Breast epithelium (tissue), 4 donors: ENCODE measurements at places on chromosomes 5 and 9. TPM values are rescaled to one million over a fixed set of nuclear protein-coding genes. Genes with fewer than 3 reads are reported as not detected.
A peak's percentile ranks its signal among the peaks of the same experiment; 100 is the strongest.

- DNase-seq: no peak
These were observed 412.9 kb downstream of the ZSWIM6 start for GRCh38 chr5:61744690-61745619.

Gene SV2C
- total RNA-seq: 0.59 TPM

DNA sequence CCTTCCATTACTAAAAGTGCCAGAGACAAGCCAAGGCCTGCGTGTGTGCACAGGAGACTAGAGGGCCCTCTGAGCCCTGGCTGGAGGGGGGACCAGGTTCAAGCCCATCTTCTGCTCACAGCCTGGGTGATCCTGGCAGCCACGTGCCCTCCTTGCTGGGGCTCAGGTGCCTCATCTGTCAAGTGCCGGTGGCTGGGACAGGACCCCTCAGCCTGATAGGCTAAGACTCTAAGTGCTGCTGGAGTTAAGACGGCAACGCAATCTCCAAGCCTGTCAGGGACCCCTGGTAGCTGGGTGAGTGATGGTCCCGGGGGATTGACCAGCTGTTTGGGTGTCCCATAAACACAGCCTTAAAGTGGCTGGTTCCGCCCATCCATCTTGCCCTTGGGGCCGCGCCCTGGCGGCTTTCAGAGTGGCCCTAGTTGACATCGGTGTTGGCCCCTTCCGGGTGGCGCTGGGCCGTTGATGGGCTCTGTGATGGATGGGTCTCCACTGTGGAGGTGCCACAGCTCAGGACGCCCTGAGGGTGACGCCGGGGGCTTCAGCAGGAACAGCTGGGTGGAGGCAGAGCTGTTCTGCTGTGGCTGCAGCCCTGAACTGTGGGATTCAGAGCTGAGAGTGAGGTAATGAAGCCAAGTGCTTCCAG lies 136.2 kb downstream of the BARX1 start:
- DNase-seq: no peak

- no peak for DNase-seq
These were observed 60.4 kb upstream of the CAST start for GRCh38 chr5:96601715-96602244.

GRCh38 chr9:72464857-72465592 lies 56.4 kb upstream of the TMC1 start:
- no peak for DNase-seq

- DNase-seq: no peak
These were observed 24.0 kb downstream of the PCDHB15 start for GRCh38 chr5:141269195-141269594.

DNA sequence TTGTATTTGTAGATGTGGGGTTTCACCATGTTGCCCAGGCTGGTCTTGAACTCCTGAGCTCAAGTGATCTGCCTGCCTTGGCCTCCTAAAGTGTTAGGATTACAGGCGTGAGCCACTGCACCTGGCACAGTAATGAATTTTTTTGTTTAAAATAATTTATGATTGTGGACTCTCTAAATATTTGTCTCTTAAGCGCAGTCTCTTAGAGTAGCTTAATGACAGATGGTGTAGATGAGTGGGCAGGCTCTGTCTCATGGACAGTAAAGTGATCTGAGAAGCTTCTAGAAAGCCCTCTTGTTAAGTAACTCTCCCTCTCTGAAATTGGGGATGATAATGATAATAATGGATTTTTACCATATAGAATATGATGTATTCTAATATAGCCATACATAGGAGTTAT lies 47.5 kb upstream of the KIAA1958 start:
- no peak for DNase-seq

Gene IL4
- total RNA-seq: not detected

DNA sequence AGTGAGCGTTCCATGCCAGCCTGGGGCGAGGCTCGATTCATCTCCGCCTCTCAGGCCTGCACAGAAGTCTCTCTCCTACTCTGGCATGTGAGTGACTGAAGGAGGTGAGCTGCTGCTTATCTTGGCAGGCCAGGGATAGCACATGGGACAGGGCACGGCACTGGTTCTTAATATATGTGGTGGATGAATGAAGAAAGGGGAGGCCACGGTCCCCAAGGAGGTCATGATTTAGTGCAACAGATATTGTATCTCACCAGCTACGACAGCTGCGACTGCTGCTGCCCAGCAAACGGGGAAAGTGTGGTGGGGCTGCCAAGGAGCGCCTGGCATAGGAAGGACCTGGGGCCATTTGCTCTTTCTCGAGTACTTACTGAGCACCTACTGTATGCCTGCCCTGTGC lies 19.3 kb upstream of the MAPK9 start:
- DNase-seq: no peak

Gene PROP1
- total RNA-seq: not detected

DNA sequence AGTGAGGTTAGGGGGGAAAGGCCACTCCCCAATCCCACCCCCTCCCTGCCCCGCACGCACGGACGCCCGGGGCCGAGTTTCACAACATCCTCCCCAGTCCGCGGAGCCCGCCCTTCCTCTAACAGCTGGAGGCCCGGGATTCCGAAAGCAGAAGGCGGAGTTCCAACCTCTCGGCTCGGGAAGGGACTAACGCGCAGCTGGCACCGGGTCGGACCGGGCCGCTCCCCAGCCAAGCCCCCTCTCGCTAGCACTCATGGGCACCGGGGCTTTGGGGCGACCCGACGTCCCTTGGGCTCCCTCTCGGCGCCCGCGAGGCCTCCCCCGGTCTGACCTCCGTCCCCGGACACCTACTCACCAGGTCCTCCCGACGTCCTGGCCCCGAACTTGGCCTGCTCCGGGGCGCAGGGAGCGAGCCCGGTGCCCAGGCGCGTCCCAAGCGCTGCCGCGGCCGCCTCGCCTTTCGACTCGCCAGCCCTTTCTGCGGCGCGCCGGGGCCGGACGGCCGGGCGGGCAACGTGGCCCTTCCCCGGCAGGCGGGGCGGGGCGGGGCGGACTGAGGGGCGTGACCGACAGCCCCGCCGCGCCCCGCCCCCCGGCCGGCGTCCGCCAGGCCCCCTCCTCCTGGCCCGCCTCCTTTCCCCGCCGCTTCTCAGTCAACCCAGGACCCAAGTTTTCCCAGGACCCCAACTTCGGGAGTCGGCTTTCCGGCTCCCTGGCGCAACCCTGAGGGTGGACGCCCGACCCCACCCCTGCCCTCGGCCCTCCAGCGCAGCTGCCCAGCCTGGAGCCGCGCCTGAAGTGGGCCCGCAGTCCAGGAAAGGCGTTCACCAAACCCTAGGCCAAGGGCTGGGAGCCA lies at the start of gene MGAT1:
Gene MGAT1, minus strand, starts transcription at position 482 of the 856 bp plus-strand sequence. CDS start 9,835 bp downstream, outside the sequence.
- DNase-seq: peak; percentile 84

DNA sequence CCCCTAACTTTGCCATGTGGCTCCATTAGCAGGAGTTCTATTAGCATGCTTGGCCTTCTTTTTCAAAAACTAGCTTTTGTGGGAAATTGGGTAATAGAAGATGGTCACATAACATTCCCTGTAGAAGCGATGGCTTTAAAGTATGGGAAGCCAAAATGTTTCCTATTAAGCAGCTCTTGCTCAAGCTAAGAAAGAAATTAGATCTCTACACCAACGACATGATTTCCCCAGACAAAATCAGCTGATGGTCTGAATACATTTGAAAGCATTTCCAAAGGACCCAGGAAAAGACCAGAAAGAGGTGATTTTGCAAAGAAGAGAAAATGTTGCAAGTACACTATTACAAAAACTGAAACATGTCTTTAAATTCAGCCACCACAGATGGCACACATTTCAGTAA lies 4.8 kb upstream of the NFIL3 start:
- no peak for DNase-seq

DNA sequence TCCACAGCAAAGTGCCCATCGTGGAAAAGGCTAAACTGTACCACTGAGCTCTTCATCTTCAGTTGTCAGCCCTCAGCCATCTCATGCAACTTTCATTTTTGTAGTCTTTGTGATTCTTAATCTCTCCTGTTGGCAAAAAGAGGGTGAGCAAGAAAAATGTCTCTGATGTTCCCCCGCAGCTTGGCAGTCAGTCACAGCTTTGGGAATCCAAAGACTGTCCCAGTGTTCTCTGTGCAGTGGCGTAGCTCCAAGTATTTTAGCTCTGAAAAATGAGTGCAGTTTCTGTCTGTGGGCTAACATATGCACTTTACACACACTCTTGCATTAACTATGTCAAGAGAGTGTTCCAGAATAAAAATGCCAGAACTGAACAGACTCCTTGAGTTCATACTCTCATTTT lies 372.2 kb downstream of the TMEM232 start:
- no peak for DNase-seq

Gene SMIM33
- not detected for total RNA-seq

DNA sequence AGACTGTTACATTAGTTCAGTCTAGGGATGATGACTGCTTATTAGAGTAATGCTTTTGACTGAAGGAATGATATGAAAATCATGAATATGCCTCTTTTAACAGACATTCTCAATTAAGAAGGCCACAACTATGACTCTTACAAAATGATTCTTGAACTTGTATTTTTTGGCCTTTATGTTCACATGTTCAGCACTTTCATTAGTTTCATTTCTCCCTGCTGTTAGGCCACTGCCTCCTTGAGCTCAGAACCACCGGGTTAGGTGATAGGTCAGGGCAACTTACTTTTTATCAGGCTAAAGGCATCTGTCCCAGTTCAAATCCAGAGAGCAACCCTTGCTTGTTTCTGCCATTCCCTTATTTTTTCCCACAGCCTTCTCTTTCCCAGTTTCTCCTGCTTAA lies 235.2 kb upstream of the ELL2 start:
- DNase-seq: no peak

DNA sequence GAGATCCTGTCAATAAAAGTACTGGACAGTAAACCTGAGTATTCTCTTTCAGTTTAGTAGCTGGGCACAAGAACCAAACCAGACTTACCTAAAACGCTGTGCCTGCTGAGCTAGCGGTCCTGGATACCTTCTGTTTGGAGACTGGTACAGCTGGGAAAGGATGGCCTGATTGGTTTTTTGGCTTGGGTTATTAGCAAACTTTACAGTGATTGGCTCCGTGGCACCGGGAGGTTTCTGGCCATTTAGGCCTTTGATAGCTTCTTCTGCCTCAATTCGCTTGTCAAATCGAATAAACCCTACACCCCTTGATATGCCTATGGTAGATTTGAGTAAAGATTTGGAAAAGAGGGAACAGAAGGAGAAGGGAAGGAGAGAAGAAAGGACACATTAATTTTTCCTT lies 124.7 kb downstream of the ELAVL2 start:
- no peak for DNase-seq

Gene AMBP
- total RNA-seq: not detected

GRCh38 chr9:35859310-35859989 lies 10.8 kb downstream of the OR13J1 start:
- DNase-seq: no peak

Gene ARL14EPL
- total RNA-seq: not detected

DNA sequence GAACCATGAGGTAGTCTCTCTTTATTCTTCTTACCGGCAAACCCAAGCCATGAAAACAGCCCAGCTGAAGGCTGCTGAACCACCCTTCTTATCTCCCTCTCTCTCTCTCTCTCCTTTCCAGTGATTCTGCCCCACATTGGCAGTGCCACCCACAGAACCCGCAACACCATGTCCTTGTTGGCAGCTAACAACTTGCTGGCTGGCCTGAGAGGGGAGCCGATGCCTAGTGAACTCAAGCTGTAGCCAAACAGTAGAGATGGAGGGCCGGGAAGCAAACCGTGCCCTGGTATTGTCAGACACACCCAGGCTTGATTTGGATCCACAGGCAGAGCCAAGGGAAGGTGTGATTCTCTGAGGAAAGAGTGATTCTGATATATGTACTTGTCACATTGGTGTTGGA lies 14.0 kb downstream of the GRHPR start:
- DNase-seq: no peak

Gene FANCG
- 15.2 TPM for total RNA-seq

DNA sequence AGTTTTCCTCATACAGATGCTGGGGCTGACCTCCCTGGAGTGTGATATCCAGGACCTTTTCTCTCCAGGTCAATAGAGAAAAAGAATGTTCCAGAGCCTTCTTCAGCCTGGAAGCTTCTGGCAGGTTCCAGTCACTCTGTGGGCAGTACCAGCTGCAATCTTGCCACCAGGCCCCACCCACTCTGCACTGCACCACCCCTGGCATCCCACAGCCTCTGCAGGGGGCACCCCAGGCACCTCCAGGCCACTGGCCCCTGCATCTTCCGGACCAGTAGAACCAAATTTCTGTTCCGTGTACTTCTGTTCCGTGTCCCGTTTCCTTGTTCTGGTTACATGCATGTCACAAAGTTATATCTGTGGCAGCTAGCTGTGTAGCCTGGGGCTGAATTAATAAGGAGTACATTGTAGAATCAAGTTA lies 83.3 kb upstream of the ZBTB43 start:
- DNase-seq: no peak

Gene CNOT8
- 84.7 TPM for total RNA-seq

Gene NEURL1B
- 9.9 TPM for total RNA-seq

Gene PCDHGA9
- total RNA-seq: 16.7 TPM

GRCh38 chr5:176355400-176356178 lies 6.0 kb downstream of the KIAA1191 start:
- no peak for DNase-seq

DNA sequence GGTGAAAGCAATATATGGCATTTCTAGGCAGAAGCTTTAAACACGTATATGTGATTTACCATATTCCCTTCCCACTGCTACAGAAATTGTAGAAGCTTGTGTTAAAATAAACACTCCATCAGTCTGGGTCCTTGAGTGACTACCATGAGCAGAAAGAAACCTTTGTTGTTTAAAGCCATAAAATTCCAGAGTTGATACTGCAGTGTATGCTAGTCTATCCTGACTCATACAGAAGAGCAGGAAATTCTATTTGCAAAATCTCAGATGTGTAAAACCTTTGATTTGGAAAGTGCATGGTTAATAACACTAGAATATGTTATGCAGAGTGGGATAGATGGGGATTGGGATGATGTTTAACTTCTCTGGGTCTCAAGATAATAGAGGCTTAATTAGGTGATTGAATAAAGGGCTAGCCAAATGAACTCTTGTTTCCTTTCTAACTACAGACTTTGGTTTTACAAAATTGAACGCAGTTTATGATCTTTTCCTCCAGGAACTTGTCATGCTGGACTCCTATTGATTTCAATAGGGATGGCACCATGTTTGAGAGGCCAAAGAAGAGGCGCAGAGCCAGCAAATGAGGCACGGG lies 282.7 kb upstream of the VLDLR start:
- DNase-seq: no peak

- no peak for DNase-seq
These were observed 31.0 kb downstream of the TPPP start for GRCh38 chr5:661891-662750.

GRCh38 chr9:121699571-121700164 lies 48.2 kb downstream of the DAB2IP start:
- no peak for DNase-seq

Gene FOXD4L4
- 0.32 TPM for total RNA-seq

Gene CYLC2
- total RNA-seq: not detected
